Inflammatory macrophage treated with lipopolysaccharide for 1 hour (primary cell): ENCODE measurements at places on chromosomes 3 and 15.

GRCh38 chr3:40938591-40938990 lies 260.7 kb upstream of the CTNNB1 start:
- no peak for DNase-seq

DNA sequence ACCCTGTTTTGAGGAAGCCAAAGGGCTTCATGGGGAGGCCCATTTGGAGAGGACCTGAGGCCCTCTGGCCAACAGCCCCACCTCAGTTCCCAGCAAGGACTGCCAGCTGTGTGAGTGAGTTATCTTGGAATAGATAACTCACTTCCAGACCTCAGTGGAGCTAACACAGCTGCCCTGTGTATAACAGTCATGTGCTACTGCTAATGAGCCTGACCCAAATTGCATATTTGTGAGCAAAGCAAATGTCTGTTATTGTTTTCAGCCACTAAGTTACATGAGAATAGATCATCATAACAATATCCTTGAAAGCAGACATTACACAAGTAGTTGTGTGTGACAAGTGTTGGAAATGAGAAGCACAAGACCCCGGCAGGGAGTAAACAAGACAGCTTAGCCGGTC lies 355.8 kb downstream of the MCTP2 start:
- no peak for DNase-seq

DNA sequence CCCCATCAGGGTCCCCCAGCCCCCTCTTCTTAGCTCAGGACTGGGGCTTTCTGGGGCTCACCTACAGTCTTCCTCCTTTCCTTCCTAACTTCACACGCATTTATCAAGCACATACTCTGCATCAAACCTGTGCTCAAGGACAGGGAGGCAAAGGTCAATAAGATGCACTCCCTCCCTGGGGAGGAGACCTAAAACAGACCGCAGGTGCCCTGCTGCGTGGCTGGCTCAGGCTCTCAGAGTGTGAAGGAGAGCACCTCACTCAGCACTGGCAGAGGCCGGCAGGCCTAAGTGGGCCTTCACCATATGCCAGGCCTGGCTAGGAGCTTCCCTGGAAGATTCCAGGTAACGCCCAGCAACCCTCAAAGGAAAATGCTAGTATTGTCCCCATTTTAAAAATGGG lies 16.5 kb downstream of the LIPC start:
- DNase-seq = no peak

DNA sequence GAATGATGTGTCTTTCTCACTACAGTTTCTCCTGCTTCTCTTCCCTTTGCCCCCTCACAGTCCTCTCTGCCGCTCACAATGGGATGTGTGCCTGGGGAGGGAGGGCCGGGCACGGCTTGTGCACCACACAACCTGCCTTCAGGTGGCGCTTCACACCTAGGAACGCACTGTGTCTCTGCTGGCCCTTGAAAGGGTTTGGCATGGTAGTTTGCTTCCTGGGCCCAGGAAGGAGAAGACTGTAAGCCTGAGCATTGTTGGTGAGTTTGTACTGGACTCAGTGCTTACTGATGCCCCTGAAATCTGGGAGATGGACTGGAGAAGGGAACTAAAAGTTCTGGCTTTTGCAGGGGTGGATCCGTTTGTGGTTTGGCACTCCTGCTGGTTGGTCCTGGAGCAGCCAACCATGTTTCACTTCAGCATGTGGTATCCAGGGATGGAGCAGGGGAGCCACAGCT lies 9.2 kb downstream of the ALPK3 start:
- no peak for DNase-seq

DNA sequence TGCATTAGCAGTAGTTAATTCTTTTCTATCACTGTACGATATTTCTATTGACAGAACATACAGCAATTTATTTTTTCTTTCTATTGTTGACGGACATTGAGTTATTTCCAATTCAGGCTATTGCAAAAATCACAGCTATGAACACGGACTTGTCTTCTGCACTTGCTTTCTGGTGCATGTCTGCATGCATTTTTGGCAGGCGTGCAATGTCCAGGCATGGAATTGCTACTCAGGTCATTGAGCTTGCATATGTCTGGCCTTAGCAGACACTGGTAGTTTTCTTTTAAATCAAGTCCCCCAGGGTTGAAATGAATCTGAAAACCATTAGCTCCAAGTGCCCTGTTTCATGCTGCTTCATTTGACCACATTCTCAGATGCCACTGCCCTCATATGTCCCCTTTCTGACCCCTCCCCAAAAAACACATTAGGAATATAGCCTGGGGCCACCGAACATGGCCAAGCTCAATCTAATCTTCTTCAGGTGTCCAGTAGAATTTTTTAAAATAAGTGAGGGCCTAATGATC lies 72.8 kb downstream of the LRIG1 start:
- DNase-seq = no peak

DNA sequence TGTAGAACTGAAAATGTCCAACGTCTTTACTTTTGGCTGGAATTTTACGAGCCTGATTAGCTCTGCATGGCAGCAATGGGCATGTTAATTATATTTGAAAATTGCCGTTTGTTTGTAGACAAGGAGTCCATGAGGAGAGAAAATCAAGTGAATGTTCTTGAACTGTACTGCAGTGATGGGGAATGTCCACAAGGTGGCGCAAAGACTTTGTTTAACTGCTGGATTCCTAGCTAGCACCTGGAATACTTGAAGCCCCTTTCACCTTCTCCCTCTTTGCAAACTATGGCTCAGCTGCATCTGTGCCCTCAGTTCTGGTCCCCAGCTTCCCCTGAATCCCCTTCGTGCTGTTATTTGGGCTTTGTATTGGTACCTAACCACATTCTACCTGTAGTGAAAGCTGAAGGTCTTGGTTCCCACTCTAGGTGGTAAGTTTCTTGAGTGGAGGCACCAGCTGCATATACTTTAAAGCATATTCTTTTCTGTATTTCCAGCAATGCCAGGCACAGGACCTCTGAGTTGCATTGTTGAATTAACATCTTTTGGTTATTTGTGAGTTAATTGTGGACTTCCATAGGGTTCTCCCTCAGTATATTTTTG lies 25.3 kb downstream of the EXOG start:
- DNase-seq = peak; percentile 79

DNA sequence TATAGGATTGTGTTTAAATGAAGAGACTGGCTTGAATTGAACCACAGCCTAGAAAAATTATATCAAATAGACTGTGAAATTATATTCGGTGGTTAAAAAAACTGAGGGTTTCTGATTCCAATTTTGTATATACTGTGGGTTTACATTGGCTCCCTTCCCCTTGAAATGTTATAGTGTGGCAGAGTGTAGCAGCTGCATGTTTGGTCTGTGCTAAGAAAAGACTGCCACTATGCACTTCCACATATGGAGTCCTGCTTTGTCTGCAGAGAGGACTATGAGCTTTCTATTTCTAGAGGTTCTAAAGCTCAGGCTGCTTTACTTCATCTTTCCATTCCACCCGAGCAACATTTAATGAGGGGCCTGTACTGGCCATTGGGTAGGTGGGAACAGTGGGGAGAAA lies 112.3 kb downstream of the P3H2 start:
- DNase-seq = no peak

DNA sequence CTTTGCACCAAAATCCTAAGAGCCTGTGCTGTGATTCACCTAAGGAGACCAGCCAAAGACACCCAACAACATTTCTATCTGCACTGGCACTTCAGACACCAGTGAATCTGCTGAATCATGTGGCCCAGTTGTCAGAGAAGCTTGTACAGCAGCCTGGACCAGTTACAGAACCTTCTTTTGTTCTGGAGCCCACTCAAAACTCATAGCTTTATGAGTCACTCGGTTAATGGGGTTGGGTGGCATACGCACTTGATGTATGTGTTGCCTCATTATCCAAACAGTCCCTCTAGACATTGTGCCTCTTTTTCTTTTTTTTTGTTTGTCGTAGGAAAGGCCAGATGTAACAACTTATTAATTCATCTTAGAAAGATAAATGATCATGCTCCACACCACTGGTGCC lies 25.6 kb upstream of the GOLGA6L2 start:
- DNase-seq = no peak

DNA sequence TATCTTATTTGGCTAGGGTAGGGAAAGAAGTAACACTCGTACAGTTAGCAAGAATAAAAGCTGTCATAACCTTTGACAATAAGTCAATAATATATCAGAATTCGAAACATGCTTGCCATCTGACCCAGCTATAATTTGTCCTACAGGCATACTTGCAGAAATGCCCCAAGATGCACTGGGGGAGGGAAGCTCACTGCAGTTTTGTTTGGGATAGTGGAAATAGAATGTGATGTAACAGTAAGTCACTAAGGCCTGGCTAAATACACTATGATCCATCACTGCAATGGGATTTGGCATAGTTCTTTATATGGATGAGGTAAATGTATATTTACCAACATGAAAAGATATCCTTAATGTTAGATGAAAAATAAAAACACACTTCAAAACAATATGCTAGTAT lies 25.5 kb upstream of the TMOD3 start:
- DNase-seq = no peak

- DNase-seq = no peak
These were observed 509.7 kb downstream of the TUSC7 start for GRCh38 chr3:117219296-117219695.

DNA sequence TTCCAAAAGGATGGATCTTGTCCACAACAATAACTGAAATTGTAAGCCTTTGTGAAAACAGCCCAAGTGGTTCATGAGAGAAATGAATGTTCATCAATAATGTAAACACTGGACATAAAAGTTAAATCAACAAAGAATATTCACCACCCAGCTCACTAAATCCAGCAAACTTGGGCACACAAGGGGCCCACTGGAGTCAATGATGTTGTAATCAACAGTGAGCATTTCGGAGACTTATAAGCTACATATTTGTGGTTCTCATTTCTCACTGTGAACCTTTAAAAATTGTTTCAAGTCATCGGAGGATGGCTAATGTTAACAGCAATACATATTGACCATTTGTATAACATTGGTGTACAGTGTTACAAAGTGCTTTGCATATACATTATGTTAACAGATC lies 63.1 kb downstream of the VGLL4 start:
- DNase-seq = no peak

GRCh38 chr3:71061037-71061436 lies 522.5 kb downstream of the FOXP1 start:
- DNase-seq = no peak

DNA sequence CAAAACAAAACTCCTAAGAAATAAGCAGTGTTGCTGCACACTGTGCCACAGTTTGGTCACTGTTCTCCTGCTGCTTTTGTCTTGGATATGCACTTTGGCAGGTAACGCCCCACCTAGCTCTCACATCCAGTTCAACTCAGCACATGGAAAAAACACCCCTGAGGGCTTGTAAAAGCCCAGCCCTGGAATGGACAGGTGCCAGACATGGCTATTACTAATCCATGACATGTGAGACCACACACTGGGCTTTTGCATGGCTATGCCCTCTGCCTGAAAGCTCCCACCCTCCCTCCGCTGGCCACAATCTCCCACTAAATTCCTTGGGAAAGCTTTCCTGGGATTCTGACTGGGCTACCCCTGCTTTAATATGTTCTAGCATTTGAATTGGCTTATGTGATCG lies 24.7 kb upstream of the ZBED2 start:
- no peak for DNase-seq

- DNase-seq = peak; percentile 23
These were observed 94.3 kb upstream of the PFN2 start for GRCh38 chr3:150064971-150065370.

- no peak for DNase-seq
These were observed 478 bp downstream of the BNC1 start for GRCh38 chr15:83283813-83284558.

DNA sequence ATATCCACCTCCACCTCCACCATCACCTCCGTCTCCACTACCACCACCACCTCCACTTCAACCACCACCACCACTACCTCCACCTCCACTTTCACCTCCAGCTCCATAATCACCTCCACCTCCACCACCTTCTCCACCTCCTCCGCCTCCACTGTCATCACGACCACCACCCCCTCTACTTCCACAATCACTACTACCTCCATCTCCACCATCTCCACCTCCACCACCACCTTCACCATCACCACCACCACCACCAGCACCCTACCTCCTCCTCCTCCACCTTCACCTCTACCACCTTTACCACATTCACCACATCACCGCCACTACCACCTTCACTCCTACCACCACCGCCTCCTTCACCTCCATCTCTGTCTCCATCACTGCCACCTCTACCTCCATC lies 435.7 kb downstream of the MCTP2 start:
- no peak for DNase-seq

GRCh38 chr3:148008591-148008990 lies 599.4 kb downstream of the ZIC1 start:
- DNase-seq = no peak

- peak; percentile 75 for DNase-seq
These were observed 90.1 kb upstream of the RGMA start for GRCh38 chr15:93179072-93179471.

DNA sequence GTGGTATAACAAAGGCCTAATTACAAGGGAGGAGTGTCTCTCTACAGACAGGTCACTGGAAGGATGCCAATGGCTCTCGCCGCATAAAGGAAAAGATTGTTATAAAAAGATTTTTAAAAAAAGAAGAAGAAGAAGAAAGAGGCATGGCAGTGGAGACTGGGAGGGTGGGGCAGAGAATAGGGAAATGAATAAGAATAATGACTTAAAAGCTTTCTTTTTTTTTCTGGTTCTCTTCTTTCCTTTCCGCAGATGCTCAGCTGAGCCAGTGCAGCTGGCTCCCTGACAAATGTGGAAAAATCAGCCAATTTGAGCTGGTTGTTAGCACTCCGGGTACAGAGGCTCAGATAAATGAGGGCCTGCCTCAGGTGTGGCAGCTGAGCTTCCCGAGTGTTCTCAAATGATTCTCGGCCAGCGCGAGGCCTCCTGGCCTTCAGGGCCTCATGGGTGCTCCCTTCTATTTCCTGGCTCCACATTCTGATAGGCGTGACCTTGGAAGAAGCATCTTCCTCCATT lies 234.1 kb downstream of the RORA start:
- DNase-seq = no peak

GRCh38 chr3:8579096-8579495 lies 65.5 kb downstream of the SSUH2 start:
- no peak for DNase-seq

GRCh38 chr3:124363476-124363875 lies 366.8 kb upstream of the UMPS start:
- DNase-seq = no peak

- DNase-seq = no peak
These were observed 10.3 kb downstream of the CHD2 start for GRCh38 chr15:92910451-92910850.

- peak; percentile 20 for DNase-seq
These were observed 55.9 kb downstream of the IFT80 start for GRCh38 chr3:160343132-160343531.
